Muscle of arm (tissue), 14 donors: ENCODE measurements at places on chromosomes 12 and 14. TPM values are rescaled to one million over a fixed set of nuclear protein-coding genes. Genes with fewer than 3 reads are reported as not detected.
A peak's percentile ranks its signal among the peaks of the same experiment; 100 is the strongest.

The MFAP5 gene
- polyA plus RNA-seq, result 139 TPM

GRCh38 chr12:32820376-32820931, 64.8 kb upstream of the YARS2 start:
- DNase-seq, result no peak

The CD9 gene
- polyA plus RNA-seq, result 59.8 TPM

GRCh38 chr12:16499611-16500010, 106.4 kb downstream of the LMO3 start:
- no peak for DNase-seq

The TBX3 gene
- polyA plus RNA-seq, result 34.5 TPM

GRCh38 chr14:67579636-67580035, 20.4 kb downstream of the PIGH start:
- no peak for DNase-seq

DNA sequence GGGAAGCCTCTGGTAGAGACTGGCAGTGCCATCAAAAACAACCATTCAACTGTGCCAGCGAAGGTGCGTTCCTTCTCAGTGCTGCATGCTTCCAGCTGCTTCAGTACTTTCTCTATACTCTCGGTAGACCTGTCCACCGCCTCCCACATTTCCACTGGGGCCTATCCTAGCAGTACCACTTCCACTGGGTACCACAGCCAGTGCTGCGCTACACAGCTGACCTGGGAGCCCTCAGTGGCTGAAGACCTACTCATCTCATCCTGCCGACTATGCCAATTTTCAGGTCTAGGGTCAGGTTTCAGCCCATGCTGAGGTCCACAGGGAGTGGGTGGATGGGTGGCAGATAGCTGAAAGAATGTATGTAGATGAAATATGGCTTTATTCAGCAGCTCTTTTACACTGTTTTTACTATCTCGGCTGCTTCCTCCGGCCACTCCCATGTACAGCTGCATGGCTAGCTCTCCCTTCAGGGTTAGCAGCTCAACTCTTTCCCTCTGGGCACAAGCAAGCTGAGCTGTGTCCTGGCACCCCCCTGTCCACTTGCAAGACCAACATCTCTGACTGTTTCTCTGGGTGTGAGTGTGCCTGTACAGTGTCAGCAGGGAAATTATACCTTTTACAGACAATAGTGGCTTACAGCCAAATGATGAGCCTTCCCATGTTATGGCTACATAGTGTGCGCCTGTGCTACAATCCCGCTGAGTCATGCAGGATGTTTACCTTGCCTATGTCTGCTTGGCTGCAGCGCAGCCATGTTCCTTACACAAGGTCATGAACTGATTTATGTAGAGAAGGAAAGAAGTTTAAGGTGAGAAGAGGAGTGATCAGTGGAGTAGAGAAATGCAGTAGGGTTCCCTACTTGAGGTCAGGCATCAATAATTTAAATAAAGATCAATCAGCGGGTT, 125.7 kb upstream of the DDHD1 start:
- no peak for DNase-seq

DNA sequence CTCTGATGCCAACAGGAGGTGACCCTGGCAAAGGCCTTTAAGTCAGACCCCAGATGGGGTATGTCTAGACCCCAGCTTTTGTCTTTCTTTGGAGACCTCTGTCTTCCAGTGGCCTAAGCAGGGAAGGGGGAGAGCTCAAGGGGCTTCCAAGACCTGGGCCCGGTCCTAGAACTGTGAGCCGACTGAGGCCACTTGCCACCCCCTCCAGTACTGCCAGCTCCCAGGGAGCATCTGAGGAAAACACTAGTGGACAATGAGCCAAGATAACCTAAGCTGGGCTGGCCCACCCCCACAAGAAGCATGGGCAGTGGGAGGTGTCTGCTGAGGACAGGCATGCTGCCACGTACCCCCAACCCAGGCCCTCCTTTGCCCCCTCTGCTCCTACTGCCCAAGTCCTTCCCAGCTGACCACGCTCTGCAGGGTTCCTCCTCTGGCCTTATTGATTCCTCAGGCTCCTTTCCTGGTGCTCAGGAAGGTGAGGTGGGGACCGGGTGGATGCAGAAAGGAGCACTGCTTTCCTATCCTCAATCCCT, 21.1 kb downstream of the VDR start:
- DNase-seq, result no peak

DNA sequence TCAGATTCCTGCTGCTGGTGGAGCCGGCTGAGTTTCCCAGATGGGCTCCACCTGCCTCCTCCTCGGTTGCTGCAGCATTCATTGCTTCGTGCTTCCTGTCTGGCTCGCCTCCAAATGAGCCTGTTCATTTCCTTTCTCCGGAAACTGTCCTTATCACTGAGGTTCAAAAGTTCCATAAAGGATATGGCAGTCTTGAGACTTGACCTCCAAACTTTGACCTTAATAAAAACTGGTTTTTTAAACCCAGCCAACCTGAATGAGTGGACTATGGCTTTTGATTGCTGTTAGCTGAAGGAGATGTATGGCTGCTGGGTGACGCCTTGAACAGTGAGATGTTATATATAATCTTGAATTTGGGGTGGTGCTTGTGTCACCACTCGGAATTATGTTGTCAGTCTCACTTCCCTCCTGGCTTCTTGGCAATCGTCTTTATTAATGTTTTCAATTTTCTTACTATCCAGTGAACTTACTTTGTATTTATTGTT, 62.7 kb downstream of the RASSF3 start:
- DNase-seq, result no peak

DNA sequence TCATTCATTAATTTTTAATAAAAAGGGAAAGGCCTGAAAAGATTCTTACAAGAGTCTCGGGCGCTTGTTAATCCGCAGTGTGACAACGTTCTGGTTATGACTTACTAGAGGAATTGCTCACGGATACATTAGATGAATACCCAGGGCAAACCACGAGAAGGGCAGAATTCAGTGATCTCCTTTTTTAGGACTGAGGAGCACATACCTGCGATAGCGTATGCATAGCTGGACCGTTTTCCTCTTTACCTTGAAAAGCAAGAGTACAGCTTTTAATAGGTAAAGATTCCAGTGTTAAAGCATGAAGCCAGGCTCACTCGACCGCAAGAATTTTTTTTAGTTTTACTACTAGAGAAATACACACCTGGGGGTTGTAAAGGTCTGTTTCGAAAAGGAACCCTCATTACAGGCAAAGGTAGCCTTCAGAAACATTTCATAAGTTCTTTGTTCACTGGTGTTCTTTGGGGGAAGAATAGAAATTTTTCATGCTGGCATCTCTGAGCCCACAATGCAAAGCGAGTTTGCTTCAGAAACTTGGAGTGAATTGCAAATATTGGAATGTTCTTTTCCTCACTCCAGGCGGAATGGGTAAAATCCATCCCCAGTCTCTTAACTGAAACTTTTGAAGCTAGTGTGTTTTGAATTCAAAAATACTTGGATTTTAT, 953 bp downstream of the MAPK1IP1L start:
- peak; percentile 25 for DNase-seq

GRCh38 chr12:87217491-87217890, 811.7 kb downstream of the C12orf50 start:
- DNase-seq, result no peak

DNA sequence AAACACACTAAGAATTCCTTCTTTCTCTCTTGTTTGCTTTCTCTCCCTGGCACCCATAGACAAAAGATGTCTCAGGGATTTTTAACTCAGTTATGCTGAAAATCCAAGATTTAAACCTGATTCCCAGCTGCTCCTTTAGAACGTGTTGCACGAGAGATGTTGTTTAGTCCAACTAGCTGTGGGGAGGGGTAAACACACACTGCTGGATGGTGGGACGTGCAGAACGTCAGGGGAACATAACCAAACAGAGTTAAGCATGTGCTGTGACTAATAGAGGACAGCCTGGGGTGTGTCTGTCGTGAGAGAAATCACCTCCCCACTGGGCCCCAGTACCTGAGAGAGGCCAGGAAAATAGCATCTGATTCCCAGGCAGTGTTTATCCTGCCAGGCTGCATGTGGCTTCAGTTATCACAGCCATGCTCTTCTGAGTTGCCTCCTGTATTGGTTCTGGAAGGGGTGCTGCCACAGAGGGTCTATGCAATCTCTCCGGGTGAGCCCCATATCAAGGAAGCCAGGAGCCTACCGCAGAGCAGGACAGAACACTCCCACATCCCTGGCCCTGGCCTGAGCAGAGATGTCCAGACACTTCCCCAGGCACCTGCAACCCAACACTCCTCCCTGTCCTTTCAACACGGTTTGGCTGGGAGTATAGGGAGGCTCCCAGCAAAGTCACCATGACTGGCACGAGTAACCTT, 112.7 kb upstream of the EGLN3 start:
- no peak for DNase-seq

The BBS10 gene
- polyA plus RNA-seq, result 17.3 TPM

The ITGA5 gene
- polyA plus RNA-seq, result 114 TPM

The JPH4 gene
- polyA plus RNA-seq, result 0.63 TPM

The SERPINA10 gene
- polyA plus RNA-seq, result 0.04 TPM

- DNase-seq, result no peak
These were observed 268.7 kb downstream of the ZFP36L1 start for GRCh38 chr14:68523989-68524725.

The PIK3C2G gene
- 0.30 TPM for polyA plus RNA-seq

The RND1 gene
- polyA plus RNA-seq, result 1.3 TPM

The CLEC4A gene
- polyA plus RNA-seq, result not detected

The SLC38A4 gene
- 3.6 TPM for polyA plus RNA-seq

DNA sequence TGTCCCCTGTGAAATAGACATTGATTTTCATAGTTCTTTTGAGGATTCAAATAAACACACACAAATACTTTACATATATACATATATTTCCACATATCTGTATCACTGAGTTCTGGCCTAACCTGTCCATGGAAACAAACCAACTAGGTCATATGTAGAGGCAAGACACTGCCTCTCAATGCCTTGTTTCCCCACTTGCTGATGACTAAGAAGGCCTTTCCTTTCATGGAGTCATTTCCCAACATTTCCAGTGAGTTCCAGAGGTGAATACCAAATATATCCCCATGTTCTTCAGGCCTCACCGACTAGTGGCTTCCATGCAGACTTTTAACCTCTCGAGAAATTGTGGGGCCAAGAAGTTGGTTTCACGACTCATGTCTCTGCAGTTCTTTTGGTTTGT, 120.8 kb downstream of the DNAI7 start:
- DNase-seq, result no peak

- DNase-seq, result no peak
These were observed 4.7 kb upstream of the LPAR5 start for GRCh38 chr12:6640497-6640896.

- no peak for DNase-seq
These were observed 36.9 kb upstream of the CRACR2A start for GRCh38 chr12:3789838-3790237.

DNA sequence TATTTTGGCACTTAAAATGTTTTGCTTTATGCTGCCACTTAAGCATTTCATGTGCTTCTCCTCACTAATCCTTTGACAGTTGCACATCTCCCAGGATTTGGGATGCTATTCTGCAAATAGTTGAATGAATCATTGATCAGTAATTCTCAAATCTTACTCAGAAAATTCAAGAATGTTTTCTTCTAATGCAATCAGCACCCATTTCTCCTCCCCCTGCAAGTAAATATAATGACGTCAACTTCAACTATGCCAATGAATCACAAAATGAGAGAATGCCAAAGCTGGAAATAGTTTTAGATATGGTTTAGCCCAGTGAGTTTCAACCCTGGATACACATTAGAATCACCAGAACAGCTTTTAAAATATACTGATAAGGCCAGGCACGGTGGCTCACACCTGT, 2.1 kb upstream of the BLOC1S1 start:
- DNase-seq, result no peak

GRCh38 chr12:110249105-110249504, 31.9 kb upstream of the ATP2A2 start:
- DNase-seq, result no peak

The EXD2 gene
- polyA plus RNA-seq, result 17.3 TPM

GRCh38 chr14:103281496-103282231, 52.4 kb upstream of the EIF5 start:
- no peak for DNase-seq

The HNRNPC gene
- 437 TPM for polyA plus RNA-seq

DNA sequence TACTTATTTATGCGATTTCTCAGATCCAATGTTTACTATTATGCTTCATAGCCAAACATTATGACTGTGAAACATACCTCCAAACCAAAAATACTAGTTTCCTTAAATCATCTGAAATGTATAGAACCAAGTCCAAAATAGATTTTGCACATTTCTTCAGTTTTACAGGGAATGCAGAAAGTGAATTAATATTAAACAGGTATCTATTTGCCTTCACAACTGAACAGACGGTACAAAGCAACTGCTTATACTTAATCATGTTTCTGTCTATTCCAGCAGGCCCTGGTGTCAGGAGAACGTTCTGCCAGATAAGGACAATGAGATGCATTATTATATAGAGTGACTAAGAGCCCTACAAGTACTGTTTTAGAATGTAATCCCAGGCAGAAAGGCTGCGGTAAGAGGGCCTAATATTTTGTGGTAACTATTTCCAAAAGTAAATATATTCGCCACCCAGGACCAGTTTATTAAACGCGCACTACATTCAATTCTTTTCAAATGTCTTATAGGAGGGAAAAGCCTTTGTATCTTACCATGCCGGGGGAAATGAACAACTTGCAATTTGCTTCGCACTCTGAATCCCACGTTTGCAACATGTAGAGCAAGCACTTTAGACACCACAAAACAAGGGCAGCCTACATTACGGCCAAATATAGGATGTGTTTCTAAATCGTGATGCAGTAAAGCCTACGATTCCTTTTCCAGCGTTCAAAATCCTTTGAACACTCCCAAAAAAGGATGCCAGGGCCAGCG, 1.5 kb downstream of the CORO1C start:
- DNase-seq, result peak; percentile 35

- no peak for DNase-seq
These were observed 283.0 kb downstream of the ACSS3 start for GRCh38 chr12:81360916-81361315.

The AKAP3 gene
- polyA plus RNA-seq, result 0.76 TPM

DNA sequence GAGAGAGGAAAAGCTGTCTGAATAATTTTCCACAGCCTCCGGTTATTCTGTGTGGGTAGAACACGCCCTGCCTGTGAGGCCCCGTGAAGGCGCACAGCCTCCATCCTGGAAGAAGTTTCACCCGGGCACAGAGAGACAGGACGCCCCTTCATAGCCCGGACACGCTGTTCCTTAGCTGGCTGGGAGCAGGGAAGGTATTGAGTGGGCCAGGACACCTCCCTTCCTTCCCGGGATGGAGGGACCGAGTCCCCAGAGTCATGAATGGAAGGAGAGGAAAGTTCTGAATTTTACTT, 135.5 kb downstream of the GCH1 start:
- no peak for DNase-seq

The ADAM21 gene
- 0.46 TPM for polyA plus RNA-seq

- no peak for DNase-seq
These were observed 25.8 kb downstream of the ARF6 start for GRCh38 chr14:49918706-49919105.

The TSPAN19 gene
- not detected for polyA plus RNA-seq

DNA sequence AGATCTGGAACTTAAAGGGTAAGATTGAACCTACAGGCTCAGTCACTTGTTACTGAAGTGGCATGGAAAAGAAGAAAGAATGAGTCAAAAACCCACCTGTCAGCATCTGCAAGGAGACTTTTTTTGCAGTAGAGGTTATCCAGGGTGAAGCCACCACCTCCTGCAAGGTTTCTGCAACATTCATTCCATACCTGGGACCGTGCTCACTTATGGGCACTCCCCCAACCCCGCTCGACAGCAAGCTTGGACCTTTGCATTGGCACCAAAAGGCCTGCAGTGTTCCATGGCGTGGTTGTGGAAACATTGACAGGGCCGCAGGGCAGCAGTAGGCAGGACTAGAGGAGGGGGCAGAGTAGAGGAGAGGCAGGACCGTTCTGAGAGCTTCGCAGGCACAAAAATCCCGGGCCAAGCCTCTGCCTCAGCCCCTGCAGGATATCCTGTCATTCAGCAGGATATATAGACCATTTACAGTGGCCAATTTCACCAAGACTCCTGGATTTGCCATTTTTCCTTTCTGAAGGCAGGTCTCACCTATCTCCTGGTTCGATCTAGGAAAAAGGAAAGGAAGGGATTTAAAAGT, at the start of gene STAB2:
Gene STAB2, plus strand, starts transcription at position 483 of the 580 bp plus-strand sequence. CDS start 204 bp downstream, outside the sequence.
- no peak for DNase-seq
